ENCODE measurements at places on chromosomes 7 and 10.

DNA sequence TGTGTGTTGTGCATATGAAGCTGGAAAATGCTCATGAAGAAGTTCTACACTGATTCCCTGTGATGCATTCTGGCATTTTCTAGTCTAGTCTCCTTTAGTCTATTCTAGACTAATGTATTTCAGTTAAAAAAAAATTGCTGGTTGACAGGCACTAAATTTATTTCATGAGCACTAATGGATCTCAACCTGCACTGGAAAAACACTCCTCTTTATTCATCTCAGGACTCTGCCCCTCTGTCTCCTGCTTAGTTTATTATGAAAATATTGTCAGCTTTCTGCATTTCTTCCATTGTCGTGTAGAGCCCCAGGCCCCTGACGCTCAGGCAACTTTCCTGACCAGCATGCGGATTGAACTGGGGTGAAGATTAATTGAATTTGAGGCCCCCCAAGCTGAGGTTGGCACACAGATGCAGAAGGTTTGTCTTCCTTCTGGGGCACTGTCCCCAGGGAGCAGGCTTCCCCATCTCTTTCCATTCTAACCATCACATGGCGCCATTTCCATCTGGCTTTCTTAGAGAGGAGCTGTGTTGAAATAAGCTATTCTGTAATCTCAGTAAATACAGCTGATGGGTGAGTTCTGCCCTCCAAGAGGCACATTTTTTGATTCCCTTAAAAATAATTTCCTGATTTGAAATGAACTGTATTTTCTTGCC, 128.7 kb downstream of the INSYN2A start:
- no peak for DNase-seq

- no peak for DNase-seq
Measured at GRCh38 chr10:58706836-58707235, 194.2 kb downstream of the BICC1 start.

DNA sequence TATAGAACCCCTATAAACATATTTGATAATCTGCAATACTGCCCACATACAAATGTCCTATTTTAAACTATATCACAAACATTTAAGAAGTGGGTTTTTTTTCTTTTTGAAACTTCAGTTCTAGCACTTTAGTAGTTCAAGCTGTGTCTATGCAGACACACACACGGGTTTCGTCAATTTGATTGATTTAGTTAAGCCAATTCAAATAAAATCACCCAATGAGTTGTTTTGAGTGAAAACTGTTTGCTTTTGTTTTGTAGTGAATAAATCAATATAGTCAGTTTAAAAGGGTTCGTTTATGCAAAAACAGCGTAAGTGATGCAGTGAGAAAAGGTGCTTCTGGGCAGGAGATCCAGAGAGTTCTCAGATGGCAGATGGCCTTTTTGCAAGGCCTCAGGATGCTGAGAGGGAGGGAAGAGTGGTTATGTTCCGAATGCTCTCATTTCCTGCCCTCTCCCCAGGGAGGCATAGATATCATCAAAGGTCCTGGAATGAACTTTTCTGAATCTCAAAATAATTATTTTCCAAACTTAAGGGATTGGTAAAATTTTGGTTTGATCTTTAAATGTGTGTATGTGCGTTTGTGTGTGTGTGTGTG, 102.7 kb downstream of the AGMO start:
- no peak for DNase-seq

GRCh38 chr10:100886091-100886490, 26.7 kb upstream of the SLF2 start:
- DNase-seq = no peak

DNA sequence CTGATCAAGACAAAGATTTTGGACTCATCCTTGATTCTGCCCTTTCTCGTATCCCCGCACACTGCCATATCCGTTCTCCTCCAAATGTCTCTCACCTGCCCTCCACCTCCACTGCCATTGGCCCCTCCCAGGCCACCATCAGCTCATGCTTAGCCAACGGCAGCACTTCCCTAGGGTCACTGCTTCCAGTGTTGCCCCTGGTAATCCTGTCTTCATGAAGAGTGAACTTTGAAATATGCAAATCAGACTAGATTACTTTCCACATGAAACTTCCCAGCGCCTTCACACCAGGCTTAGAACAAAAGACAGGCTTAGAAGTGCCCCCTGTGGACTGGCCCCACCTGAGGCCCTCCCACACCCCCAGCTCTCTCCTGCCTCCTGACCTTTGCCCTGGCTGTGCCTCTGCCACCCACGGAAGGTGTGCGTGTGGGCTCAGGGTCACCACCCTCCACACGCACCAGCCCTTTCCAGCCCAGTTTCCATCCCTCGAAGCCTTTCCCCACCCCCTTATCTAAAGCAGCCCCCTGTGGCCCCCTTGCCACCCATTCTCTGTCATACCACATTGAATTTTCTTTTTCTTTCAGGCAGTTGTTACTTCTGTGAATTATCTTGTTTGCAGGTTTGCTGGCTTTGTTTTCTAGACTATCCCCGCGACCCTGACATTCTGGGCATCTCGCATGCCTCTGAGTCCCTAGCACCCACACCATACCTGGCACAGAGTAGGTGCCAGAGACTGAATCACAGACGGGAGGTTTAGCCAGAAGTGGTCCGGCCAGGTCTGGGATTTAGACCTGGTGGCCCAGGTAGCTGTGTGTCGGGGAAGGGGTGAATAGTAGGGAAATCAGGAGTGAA, 26.8 kb upstream of the C10orf53 start:
- no peak for DNase-seq

DNA sequence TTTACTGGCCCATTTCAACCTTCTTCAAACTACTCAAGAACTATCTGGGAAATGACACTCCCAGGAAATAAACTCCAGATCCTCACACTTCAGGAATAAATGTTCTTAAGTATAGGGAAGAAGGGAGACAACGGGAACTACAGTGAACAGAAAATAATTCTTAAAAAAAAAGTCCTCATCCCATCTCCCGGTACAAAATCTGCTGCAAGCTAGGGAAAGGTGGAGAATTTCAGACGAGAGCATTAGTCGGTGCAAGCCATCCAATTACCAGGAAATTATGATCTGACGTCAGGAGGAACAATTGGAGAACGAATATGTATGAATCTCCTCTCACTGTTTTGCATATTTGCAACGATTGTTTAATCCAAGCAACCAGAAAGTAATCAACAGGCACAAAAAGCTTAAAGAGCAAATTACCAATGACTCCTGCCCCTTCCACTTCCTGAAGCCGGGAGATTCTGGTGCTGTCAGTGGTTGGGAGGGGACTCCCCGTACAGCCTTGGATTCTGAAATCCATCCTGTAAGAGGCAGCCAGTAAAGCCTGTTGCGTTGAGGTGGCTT, 15.1 kb upstream of the GATA3 start:
- DNase-seq = no peak

- DNase-seq = no peak
Measured at GRCh38 chr10:11355592-11355991, 255.9 kb downstream of the USP6NL start.

DNA sequence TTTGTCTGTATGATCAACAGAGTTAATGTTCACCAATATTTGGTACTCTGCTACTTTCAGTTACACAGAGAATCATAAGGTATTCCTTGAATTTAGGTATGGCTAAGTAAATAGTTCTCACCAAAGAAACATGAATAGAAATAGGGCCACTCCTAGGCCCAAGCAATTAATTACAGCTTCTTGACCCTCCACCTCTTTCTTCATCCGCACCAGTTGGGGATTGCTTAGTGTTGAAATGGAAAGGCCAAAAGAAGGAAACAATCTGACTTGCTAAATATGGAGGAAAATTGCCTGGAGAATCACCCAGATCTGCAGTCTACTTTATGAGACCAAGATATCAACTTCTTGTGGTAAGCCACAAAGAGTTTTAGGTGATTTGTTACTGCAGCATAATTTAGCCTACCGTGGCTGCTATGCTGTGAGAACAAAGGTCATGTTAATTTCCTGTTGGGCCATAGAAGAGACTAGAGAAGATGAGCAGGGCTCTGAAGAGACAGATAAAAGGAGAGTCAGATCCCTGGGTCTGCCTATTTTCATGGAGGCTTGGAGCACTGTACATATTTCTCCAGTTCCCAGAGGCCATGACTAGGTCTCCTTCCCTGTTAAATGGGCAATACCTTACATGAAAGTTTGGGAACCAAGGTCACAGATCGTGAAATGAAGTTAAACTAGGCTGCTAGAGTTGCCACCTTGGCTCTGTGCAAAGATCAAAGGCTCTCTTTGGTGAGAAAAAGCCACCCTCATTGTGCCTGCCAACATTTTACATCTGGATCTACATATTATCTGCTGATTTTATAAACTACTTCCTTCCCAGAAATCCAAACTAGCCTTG, 93.3 kb upstream of the GDF10 start:
- DNase-seq = no peak

GRCh38 chr7:88681682-88682081, 77.8 kb upstream of the ZNF804B start:
- no peak for DNase-seq

Data from activated naive CD4-positive, alpha-beta T cell (primary cell).